ENCODE measurements at places on chromosomes 13 and 19. TPM values are rescaled to one million over a fixed set of nuclear protein-coding genes. Genes with fewer than 3 reads are reported as not detected.

SIGLEC9 gene
- total RNA-seq = 0.43 TPM

OR10H1 gene
- not detected for total RNA-seq

NACC1 gene
- 85.9 TPM for total RNA-seq

RGS9BP gene
- total RNA-seq = 1.1 TPM

LILRB3 gene
- not detected for total RNA-seq

BEST2 gene
- total RNA-seq = not detected

MYO16 gene
- not detected for total RNA-seq

ARRDC5 gene
- not detected for total RNA-seq

OXGR1 gene
- total RNA-seq = not detected

CCDC70 gene
- not detected for total RNA-seq

CPAMD8 gene
- total RNA-seq = not detected

ZFR2 gene
- total RNA-seq = not detected

ERICH6B gene
- not detected for total RNA-seq

AMH gene
- 10.0 TPM for total RNA-seq

PGLYRP2 gene
- total RNA-seq = not detected

POU4F1 gene
- total RNA-seq = not detected

PRR12 gene
- total RNA-seq = 2.3 TPM

SBK3 gene
- 0.81 TPM for total RNA-seq

ZNF426 gene
- 0.17 TPM for total RNA-seq

LRRC8E gene
- total RNA-seq = 30.8 TPM

PSG4 gene
- total RNA-seq = 75.6 TPM

- DNase-seq = no peak
Measured at GRCh38 chr13:113918981-113919701, 54.7 kb downstream of the C13orf46 start.

GRCh38 chr13:32209652-32210051, 105.5 kb downstream of the ZAR1L start:
- no peak for DNase-seq

DNA sequence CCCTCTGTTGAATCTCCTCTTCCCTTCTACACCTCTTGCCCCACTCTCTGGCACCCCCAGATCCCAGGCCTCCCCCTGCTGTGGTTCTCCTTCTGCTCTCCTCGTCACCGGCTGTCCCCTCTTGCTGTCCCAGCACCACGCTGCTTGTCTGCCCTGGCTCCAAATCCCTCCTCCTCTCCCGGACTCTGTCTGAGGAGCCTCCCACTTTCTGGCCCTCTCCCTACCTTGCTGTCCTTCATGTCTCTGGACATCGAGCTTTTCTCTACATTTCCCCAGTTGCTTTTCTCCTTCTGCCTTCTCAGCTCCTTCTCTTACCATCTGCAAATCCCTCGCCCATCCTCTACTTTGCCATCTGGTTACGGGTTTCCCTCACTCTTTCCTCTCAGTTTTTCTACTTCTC, 1.2 kb downstream of the ZNF347 start:
- DNase-seq = no peak

DNA sequence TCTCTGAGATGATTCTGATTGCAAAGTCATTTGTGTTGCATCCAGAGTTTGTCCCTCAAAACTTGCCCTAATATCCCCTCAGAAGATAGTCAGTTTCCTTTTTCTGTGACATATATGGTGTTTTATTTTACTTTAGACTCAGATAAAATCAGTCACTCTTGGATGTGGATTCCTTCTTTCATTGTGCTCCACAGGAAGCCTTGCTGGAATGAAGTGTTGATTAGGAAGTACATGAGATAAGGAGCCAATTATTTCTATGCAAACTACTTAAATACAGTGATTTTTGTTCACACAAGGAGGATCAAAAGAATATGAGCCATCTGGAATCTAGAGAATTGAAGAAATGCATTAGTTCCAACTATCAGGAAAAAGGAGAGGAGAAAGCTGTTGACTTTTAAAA, 107.6 kb upstream of the RXFP2 start:
- DNase-seq = no peak

- no peak for DNase-seq
Measured at GRCh38 chr19:11510444-11510843, 4.8 kb upstream of the ZNF653 start.

- DNase-seq = no peak
Measured at GRCh38 chr13:39784347-39784746, 128.9 kb downstream of the COG6 start.

DNA sequence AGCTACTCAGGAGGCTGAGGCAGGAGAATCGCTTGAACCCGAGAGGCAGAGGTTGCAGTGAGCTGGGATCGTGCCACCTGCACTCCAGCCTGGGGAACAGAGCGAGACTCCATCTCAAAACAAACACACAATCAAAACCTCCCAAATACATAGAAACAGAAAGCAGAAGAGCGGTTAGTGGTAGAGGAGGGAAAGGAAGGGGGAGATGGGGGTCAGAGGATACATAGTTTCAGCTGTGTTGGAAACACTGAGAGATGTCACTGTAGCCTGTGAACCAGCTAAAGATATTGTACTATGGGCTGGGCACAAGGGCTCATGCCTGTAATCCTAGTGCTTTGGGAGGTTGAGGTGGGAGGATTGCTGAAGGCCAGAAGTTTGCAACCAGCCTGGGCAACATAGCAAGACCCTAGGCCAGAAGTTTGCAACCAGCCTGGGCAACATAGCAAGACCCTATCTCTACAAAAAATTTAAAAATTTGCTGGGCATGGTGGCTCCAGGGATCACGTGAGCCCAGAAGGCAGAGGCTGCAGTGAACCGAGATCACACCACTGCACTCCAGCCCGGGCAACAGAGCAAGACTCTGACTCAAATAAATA, 49.9 kb downstream of the GNG7 start:
- no peak for DNase-seq

- no peak for DNase-seq
Measured at GRCh38 chr13:75628801-75629200, 7.3 kb upstream of the LMO7 start.

DNA sequence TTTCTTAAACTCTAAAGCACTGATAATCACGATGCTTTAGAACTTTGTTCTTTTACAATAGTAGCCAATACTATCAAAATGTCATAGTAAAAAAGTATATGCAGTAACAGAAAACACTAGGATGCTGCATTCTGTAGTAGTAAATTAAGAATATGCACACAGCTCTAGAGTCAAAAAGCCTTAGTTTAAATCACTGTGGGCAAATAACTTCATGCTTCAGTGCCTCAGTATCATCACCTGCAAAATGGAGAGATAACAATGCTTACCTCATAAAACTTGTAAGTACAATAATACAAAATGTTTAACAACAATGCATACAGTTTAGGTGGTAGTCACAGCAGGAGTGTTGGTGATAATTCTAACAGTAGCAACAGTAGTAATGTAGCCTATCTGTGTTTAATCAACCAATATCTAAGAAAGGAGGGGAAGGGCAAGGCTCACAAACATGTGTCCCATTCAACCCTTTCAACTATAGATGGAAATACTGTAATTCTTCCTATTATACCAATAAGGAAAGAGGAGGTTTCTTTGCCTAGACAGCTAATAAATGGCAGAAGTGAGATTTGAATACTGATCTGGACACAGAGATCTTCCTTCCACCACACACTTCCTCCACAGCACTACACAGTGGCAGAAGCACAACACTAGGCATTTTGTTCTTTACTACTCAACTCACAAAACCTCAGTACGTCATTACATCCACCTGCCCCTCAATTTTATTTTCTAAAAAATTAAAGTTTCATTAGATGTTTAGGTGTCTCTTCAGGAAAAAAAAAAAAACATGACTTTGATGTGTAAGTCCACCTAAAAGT, 4.6 kb downstream of the RBM26 start:
- no peak for DNase-seq

GRCh38 chr19:45153339-45154063, 7.3 kb downstream of the NKPD1 start:
- DNase-seq = no peak

GRCh38 chr19:6720369-6721137, at the start of gene C3:
TSS of gene C3 (minus strand) at chr19:6720650. CDS start at chr19:6720589, 61 bp downstream.
- no peak for DNase-seq

GRCh38 chr13:67792151-67792676, 562.1 kb upstream of the PCDH9 start:
- no peak for DNase-seq

DNA sequence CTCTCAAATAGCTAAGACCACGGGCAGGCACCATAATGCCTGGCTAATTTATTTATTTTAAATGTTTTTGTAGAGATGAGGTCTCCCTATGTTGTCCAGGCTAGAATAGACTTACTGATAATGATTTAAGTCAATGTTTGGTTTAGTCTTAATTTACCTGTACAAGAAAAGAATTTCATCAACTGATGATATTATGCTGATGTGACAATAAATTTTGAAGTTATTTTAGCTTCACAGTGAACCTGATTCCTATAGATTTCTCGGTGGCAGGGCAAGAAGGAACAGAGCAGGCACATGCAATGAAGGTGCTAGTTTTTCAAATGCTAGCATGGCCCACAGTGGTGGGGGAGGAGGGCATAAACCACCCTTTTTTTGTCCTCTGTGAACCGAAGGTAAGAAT, 42.6 kb upstream of the CBY2 start:
- no peak for DNase-seq

GRCh38 chr19:13132471-13133180, 14.6 kb downstream of the NACC1 start:
- no peak for DNase-seq

DNA sequence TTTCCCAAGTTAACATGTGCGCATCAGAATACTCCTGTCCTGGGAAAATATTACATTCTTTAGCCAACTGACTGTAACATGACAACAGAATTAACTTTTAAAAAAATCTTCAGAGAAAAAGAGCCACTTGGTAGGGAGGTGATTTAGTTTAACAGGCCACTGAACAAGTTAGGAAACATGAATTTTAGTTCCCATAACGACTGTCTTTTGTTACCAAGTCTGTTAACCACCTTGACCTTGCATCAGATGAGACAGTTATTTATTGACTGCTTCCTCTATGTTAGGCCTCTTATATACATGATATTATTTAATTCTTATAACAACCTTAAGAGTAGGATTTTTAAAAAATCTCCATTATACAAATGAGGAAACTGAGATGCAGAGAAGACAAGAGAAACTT, 268.6 kb downstream of the NDFIP2 start:
- no peak for DNase-seq

DNA sequence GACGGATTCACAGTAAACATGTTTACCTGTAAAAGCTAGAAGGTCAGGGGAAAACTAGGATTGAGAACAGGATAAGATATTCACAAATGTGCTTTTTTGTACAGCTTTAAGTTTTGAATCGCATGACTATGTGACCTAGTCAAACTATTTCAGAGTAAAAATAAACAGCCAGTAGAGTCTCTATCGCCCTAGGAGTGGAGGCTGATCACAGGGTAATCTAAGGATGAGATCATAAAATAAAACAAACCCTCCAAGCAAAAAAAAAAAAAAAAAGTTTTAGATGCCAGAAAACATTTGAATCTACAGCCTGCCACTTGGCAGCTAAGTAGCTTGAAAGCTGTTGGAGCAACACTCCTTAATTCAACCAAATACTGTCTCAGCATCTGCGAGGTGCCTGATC, 26.8 kb downstream of the ZNF350 start:
- DNase-seq = no peak

- DNase-seq = no peak
Measured at GRCh38 chr13:103272770-103273169, 206.6 kb upstream of the SLC10A2 start.

- DNase-seq = peak; percentile 62
Measured at GRCh38 chr19:51359294-51359693, 6.9 kb downstream of the ETFB start.

- no peak for DNase-seq
Measured at GRCh38 chr19:1482361-1483130, 3.5 kb upstream of the C19orf25 start.

GRCh38 chr13:40749327-40749726, 21.7 kb downstream of the MRPS31 start:
- no peak for DNase-seq

GRCh38 chr19:19860756-19861390, 4.8 kb upstream of the ZNF253 start:
- no peak for DNase-seq

- DNase-seq = no peak
Measured at GRCh38 chr13:31036731-31037695, 104.6 kb downstream of the TEX26 start.

- no peak for DNase-seq
Measured at GRCh38 chr13:78239714-78240113, 321.1 kb upstream of the EDNRB start.

DNA sequence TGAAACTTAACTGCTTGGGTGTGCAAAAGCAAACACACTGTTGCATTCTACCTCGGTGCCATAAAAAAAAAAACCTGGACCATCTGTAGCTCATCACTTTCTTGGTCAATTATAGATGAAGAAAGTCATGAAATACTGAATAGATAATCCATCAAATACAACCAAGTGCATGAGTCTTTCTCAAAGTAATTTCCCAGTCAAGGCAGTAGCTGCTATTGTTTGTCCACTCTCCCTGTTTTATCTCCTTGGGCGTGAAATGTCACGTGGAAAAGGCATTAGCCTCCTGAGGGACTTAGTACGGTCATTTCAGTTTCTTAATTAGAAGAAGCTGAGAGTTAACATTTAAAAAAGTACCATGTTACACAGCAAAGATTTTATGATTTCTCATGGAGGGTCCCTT, 1697.9 kb downstream of the PCDH9 start:
- DNase-seq = no peak

GRCh38 chr19:38898788-38899446, 501 bp downstream of the SIRT2 start:
- peak; percentile 11 for DNase-seq

DNA sequence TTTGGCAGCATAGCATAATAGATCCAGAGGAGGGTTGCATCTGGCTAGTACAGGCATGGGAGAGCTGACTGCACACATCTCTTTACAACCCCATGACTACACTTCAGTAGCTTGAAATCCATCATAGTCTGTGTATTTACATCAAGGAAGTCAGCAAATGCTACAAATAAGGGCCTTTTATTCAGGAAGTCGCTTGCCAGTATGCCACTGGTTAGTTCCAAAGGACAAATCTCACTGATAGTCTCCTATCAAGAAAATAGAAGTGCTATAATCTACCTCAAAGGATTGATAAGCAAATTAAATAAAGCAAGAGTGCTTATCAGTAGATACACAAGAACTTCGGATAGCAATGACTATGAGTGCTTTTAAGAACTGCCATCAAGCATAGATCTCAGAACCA, 112.7 kb downstream of the KLF12 start:
- no peak for DNase-seq

DNA sequence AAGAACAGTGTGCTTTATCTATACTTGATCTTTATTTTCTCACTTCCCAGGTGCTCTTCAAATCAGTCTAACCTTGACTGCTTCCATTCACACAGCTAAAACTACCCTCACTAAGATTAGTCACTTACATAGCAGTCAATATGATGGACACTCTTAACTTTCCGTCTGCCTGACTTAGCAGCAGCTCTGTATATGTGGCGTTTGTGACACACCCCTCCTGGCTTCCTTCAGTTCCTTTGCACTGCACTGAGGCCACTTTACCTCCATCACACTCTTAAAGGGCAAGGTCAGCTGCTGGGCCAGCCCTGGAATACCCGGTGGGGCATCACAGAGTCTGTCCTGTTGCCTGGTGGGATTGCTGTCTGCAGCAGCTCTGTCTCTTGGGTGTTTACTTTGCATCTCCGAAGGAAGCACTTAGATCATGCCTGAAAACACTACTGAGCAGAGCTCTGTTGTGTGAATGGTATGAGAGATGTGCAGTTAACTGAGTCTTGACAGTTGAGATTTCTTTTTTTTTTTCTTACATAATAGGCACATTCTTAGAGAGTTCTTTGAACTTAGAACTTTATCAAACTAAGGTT, 35.6 kb upstream of the IL17D start:
- no peak for DNase-seq
